ENCODE measurements at places on chromosomes 7 and 10.

GRCh38 chr10:77015360-77015759 is 622.2 kb downstream of the KCNMA1 start:
- no peak for DNase-seq

DNA sequence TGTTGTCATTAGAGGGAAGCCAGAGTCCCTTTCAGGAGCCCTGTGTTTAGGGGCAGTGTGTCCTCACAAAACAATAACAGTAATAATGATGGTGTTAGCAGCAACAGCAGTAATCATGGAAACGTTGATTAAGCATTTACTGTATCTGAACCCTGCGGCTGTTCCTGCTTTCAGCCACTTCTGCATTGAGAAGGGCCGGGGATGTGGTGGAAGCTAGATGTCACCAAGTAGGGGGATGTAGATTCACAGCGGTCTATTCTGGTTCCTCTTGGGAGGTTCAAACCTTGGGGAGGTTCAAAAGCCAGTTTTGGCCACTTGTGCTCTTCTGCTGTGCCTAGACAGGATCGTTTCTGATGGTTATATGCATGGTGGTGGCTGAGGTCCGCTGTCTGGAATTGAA is 44.8 kb downstream of the PRPF18 start:
- DNase-seq, result peak; percentile 9

GRCh38 chr7:141573511-141573910 is 22.3 kb downstream of the AGK start:
- DNase-seq, result no peak

DNA sequence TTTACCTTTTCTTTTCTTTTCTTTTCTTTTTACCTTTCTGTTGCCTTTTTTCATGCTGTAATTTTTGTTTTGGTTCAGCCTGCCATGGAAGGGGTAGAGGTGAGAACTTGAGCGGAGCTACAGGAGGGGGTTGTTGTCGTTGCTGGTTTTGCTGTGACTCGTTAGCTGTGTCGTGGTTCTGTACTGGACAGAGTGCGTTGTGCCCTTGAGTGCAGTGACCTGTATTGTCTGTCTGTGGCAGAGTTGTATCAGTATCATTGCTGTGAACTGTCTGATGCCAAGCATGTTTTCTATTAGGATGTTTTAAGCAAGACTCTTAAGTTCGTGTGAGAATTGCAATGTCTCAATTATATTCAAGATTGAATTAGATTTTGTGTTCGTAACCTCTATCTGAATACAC is 67.5 kb downstream of the TRRAP start:
- no peak for DNase-seq

- no peak for DNase-seq
Measured at GRCh38 chr7:106177300-106177690, 65.2 kb upstream of the SYPL1 start.

DNA sequence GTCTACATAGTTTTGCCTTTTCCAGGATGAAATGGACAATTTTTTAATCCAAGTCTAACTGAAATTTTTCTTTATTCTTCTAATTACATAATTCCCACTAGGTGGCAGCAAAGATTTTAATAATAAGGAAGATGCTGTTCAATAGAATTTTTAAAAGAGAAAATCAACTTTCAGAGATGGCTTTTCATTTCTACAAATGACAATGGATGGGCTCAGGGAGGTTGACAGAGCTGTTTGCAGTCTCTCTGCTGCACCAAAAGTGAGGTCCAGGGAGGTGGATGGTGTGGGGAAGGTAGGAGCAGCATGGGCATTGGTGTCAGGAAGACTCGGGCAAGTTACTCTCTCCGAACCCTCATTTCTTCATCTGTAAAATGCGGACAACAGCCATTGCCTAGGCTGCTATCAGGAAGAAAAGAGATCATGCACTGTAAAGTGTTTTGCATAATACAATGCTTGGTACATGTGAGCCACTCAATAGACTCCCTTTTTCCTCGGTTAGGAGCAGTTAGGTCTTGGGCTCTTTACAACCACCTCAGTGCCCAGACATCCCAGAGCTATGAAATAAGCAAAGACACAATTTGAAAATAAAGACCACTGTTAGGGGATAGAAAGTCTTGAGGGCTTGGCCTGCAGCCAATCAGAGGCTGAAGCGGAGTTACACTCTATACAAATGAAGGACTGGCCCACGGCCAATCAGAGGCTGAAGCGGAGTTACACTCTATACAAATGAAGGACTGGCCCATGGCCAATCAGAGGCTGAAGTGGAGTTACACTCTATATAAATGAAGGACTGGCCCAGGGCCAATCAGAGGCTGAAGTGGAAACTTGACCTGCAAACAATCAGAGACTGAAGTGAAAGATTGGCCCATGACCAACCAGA is 107.1 kb downstream of the ABLIM1 start:
- peak; percentile 64 for DNase-seq

DNA sequence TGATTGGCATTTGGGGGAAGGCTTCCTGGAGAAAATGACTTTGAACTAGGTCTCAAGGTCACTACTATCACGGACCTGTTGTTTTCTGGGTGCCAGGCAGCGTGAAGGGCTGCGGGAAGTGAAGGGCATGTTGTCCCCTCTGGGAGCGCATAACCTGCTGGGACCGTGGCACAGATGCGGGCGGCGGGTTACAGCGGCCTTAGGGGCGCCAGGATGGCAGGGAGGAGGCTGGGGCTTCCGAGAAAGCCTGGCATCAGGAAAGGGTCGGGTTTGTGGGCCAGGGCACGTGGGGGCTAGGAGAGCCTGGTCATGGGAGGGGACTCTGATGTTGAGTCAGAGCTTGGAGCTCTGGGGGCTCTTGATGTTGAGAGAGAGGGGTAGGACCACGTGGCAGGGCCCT is 6.1 kb downstream of the SLC4A2 start:
- no peak for DNase-seq

Data from suppressor macrophage treated with lipopolysaccharide for 4 hours (primary cell).